ENCODE measurements at places on chromosomes 5 and 9.

DNA sequence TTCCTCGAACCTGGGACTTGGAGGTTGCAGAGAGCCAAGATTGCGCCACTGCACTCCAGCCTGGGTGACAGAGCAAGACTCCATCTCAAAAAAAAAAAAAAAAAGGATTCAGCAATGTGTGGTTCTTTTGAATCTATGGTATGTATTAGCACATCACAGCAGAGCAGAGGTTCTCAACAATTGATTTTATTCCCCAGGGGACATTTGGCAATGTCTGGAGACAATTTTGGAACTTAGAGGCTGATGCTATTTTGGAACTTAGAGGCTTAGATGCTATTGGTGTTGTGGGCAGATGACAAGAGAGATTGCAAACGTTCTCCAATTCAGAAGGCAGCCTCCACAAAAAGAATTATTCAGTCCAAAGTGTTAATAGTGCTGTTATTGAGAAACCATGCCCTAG is 115.2 kb downstream of the TMC1 start:
- DNase-seq, result no peak

GRCh38 chr9:107439991-107440456 is 49.5 kb downstream of the KLF4 start:
- no peak for DNase-seq

- DNase-seq, result no peak
Measured at GRCh38 chr5:170173227-170173626, 59.6 kb upstream of the C5orf58 start.

- DNase-seq, result no peak
Measured at GRCh38 chr5:163190784-163191183, 246.6 kb upstream of the CCNG1 start.

- DNase-seq, result peak; percentile 53
Measured at GRCh38 chr9:86765746-86766430, 181.4 kb downstream of the GAS1 start.

DNA sequence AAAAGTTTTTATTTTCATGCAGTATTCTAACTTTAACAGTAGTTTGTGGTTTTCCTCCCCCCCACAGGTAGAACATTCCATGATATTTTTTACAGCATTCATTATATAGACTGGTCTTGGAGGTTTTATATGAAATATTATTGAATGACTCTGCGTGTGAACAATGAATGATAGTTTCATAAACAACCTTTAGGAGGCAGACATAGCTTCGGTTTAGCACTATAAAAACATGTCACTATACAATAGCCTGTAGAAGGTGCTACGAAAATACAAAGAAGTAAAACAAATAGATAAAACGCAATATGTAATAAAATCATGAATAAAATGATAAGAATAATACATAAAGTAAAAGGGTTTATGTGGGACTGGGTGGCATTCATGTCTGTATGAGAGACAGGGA is 8.5 kb downstream of the KLF4 start:
- no peak for DNase-seq

DNA sequence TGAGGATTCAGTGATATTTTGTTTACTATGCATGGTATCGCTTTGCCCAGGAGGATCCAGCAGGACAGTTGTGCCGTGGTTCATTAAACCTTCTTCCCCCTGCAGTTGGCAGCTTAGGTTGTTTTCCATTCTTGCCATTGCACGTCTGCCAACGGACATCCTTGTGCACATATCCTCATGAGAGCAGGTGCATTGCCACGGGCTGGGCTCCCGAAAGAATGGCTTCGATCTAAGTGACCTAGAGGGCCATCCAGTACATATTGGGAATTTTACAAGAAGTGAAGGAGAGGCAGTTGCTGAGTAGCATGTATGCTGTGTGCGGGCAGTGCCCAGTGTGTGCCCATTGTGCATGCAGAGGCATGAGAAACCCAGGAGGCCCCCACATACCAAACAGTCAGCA is 22.1 kb downstream of the HRH2 start:
- no peak for DNase-seq

GRCh38 chr9:114281473-114282103 is 41.3 kb upstream of the ORM1 start:
- DNase-seq, result no peak

GRCh38 chr5:181283347-181283746 is 22.4 kb upstream of the TRIM52 start:
- no peak for DNase-seq

- DNase-seq, result peak; percentile 29
Measured at GRCh38 chr5:133821311-133821741, 147.1 kb downstream of the C5orf15 start.

GRCh38 chr5:141816598-141817399 is 61.4 kb downstream of the PCDH1 start:
- no peak for DNase-seq

- peak; percentile 53 for DNase-seq
Measured at GRCh38 chr9:110240198-110240597, 16.1 kb downstream of the TXN start.

DNA sequence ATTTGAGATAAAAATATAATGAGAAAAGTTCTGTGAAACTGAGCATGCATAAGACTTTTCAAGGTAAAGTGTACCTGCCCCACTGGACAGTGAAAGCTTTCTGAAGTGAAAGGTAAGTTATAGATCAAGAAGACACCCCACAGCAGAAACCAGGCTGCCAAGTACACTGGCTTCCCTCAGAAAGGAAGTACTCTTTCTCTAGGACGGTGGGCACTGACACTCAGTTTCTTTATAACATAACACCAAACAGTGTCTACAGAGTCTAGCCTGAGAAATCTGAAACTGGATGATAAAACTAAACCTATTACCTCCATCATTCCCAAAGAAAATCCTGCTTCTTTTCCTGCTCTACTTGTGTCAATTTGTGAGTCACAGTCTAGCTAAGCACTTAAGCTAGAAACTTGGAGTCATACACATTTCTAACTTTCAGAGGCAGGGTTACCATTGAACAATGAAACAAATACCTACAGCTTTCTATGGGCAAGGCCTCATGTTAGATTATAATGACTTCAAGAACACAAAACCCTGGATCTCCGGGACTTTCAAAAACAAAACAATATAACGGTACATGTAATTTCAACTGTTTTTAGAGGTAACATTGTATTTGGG is 136.7 kb downstream of the CPLANE1 start:
- DNase-seq, result no peak

DNA sequence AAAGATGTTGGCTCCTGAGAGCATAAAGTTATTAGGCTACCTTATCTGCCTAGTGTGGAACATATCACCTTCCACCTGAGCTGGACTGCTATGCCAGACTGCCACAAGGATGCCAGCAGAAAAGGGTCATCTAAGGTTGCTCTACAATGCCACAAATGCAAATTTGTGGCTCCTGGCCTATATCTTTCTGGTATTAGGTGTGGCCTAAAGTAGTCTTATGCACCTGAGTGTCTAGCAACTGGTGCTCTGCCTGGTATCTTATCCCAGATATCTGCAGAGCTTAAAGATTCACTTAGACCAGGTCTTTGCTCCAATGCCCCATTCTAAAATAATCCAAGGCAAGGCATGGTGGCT is 34.7 kb downstream of the DTWD2 start:
- no peak for DNase-seq

- DNase-seq, result no peak
Measured at GRCh38 chr5:127809533-127809932, 106.3 kb downstream of the CCDC192 start.

- DNase-seq, result no peak
Measured at GRCh38 chr9:112810696-112811490, 60.3 kb downstream of the SNX30 start.

DNA sequence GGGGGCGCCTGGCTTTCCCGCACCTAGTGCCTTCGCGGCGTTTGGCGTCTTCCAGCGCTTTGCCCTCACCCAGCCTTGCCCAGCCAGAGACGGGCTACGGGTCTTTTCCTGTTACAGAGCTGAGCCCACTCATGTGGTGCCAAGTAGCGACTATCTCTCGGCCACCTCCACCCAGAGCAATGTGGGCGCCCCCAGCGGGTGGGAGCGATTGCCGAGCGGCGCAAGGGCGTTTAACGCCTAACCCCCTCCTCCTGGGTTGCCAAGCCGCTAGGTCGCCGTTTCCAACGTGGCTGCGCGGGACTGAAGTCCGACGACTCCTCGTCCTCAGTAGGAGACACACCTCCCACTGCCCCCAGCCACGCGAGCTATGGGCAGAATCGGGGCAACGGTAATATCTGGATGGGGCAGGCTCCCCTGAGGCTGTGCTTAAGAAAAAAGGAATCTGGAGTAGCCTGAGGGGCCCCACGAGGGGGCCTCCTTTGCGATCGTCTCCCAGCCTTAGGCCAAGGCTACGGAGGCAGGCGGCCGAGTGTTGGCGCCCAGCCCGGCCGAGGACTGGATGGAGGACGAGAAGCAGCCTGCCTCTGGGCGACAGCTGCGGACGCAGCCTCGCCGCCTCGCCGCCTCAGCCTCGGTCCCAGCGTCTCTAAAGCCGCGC is 5.8 kb downstream of the TLX3 start:
- DNase-seq, result no peak

- peak; percentile 92 for DNase-seq
Measured at GRCh38 chr5:76521240-76521758, 101.9 kb downstream of the F2RL2 start.

DNA sequence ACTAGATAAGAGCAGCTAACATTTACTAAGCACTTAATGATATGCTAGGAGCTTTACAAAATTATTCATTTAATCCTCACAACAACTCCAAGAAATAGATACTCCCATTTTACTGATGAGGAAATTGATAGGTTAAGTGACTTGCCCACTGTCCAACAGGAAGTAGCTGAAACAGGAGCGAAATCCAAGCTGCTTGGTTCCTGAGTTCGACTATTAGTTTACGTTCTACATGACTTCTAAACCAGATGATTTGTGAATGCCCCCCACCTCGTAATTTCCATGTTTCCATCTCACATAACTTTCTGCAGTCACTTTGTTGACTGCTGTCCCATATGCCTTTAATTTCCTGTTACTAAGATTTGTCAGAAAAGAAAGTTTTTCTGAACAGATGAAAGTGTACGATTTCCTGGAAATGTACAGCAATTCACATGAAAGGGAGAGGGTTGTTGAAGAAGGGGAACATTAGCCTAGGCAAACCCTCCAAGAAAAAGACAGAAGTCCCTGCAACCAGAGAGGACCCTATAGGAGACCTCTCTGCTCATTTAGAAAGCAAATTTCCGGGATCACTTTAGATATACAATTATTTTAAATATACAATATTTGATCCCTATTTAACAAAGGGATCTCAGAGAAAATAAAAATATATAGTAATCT is 279.1 kb upstream of the EFNA5 start:
- no peak for DNase-seq

GRCh38 chr5:29122306-29122705 is 2071.2 kb upstream of the CDH6 start:
- DNase-seq, result no peak

DNA sequence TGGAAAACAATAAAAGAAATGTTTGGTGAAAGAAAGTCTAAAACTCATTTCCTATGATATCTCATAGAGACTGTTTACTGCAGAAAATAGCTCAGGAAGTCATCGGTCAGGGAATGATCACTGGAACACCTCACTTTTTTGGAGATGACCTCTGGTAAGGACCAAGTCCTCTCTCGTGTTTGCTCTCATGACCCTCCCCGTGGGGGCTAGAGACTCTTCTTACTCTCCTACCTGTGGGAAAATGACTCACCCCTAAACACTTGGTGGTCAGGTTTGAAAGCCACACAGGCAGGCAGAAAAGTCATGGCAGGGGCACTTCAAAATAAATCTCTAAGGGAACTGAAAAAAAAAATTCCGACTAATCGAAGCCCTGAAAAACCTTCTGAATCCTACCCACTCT is 48.2 kb downstream of the FAM240B start:
- no peak for DNase-seq

DNA sequence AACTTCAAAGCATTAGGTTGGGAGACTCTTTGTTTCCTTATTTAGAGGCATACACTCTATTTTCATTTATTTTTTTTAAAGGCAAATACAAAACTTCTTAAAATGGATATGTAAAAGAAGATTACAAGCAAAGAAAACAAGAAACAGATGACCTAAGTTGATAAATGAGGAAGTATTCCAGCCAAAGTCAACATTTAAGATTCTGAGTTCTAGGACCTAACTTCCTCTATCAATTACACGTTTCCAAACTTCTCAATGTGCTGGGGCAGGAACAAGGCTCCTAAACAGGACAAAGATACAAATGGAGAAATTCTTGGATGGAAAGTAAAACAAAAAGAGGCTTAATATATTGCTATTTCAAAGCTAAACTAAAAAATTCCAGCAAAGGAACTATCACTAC is 89.5 kb downstream of the TLE1 start:
- peak; percentile 71 for DNase-seq

GRCh38 chr5:107885601-107886000 is 214.9 kb upstream of the EFNA5 start:
- DNase-seq, result no peak

DNA sequence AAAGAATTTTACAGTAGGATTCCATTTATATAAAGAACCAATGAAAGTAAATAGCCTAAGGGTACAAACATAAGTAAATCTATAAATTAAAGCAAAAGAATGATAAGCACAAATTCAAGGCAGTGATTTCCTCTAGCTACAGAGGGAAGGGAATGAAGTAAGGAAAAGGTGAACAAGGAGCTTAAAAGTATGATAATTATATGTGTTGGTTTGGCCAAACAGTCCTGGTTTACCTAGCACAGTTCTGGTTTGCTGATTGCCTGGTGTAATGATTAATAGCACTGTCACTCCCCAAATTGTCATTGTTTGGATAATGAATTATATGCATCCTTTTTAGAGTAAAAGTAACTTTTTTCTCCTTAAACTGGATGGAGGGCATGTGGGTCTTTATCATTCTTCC is 15.0 kb upstream of the TMEM161B start:
- DNase-seq, result no peak

- DNase-seq, result peak; percentile 93
Measured at GRCh38 chr5:143261748-143262392, 141.6 kb downstream of the NR3C1 start.

DNA sequence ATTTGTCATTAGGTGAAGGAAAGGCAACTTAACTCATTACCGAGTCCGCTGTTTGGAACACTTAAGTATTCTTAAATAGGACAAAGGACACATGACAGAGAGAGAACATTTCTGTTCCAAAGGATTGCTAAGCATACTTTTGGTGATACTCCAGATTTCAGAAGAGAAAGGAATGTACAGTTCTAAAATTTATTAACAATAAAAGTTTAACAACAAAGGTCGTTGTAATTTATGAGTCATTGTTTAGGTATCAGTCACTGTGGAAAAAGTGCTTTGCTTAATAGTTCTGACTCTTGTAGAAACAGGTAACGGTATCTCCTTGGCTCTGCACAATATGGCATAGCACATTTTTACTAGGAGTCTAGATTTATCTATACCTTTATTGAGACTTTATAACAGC is 36.3 kb upstream of the PAM start:
- no peak for DNase-seq
